ENCODE measurements at places on chromosomes 12 and 14.

GRCh38 chr12:128763395-128763794 is 60.4 kb downstream of the SLC15A4 start:
- DNase-seq: no peak

DNA sequence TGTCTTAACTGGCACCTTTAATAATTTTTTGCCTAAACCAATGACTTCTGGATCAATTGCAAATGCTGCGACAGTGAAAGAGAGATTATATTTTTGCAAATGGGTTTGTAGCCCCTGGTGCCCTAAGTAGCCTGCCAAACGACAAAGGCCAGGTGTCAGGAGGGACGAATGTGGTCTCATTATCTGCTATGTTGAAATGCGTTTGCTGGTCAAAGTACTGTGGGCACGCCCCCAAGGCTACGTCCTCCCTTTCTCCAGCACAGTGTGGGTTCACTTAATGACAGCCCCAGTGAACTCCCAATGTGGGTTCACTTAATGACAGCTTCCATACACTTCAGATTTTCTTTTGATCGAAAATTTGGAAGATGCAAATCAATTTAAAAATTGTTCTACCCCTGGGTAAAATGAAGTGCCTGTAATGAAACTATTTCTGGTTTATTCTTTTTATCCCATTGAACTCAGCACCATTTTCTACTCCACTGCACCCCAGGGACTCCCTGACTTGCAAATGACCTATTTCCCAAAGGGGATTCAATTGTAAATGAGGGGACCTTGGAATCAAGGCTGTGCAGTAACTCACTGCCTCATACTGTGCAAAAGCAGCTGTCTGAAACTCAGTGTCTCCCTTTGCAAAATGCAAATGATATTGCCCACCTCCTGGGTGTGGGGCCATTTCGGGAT is 1.4 kb downstream of the SERPINA11 start:
- no peak for DNase-seq

- no peak for DNase-seq
Measured at GRCh38 chr12:765840-766239, 13.5 kb downstream of the WNK1 start.

DNA sequence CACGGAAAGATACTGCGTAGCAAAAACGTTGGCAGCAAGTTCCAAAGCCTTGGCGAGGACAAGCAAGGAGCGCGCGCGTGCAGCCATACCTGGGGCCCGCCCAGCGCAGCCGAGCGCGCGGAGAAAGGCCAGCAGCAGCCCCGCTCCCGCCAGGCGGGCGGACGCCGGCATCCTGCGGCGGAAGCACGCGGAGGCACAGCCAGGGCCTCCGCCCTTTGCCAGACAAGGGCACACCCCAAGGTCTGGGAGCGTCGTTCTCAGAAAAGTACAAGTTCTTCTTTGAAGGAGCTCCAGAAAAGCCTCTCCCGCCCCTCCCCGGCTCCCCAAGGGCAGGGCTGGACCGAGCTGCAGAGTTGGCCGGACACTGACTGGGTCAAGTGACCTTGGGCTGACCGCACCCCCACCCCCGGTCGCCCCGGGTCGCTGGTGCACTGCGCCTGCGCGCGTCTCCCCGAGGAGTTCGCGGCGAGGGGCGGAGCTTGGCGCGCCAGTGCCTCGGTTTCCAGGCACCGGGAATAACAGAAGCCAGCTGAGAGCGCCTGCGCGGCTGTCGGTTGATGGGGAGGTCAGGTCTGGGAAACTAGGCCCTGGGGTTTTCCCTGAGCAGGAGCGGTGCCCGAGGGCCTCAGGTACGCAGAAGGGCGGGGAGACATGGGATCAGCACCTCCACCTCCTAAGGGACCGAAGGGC is at the start of gene ZC2HC1C:
Gene ZC2HC1C, plus strand, starts transcription at position 521 of the 690 bp plus-strand sequence. CDS start 933 bp downstream, outside the sequence.
- DNase-seq: no peak

- DNase-seq: no peak
Measured at GRCh38 chr12:93300611-93301021, 77.1 kb upstream of the NUDT4 start.

GRCh38 chr12:45575823-45576475 is 153.6 kb upstream of the ARID2 start:
- DNase-seq: no peak

GRCh38 chr12:1220127-1221092 is 229.4 kb downstream of the ERC1 start:
- DNase-seq: no peak

DNA sequence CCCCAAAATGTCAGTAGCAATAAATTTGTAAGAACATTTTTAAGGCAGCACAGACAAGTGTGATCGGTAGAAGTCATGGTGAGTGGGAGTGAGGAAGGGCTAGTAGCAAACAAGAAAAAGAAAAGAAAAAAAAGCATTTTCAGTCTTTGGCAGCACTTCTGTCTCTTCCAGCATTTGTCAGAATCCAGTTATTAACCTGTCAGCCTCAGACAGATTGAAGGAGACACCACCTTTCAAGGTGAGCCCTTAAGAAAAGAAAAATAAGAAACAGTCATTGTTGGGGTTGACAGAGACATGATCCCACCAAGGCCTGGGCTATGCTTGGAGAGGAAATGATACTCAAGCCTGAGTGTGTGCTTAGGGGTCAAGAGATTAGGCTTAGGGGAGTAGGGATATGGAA is 947.4 kb downstream of the NRXN3 start:
- no peak for DNase-seq

DNA sequence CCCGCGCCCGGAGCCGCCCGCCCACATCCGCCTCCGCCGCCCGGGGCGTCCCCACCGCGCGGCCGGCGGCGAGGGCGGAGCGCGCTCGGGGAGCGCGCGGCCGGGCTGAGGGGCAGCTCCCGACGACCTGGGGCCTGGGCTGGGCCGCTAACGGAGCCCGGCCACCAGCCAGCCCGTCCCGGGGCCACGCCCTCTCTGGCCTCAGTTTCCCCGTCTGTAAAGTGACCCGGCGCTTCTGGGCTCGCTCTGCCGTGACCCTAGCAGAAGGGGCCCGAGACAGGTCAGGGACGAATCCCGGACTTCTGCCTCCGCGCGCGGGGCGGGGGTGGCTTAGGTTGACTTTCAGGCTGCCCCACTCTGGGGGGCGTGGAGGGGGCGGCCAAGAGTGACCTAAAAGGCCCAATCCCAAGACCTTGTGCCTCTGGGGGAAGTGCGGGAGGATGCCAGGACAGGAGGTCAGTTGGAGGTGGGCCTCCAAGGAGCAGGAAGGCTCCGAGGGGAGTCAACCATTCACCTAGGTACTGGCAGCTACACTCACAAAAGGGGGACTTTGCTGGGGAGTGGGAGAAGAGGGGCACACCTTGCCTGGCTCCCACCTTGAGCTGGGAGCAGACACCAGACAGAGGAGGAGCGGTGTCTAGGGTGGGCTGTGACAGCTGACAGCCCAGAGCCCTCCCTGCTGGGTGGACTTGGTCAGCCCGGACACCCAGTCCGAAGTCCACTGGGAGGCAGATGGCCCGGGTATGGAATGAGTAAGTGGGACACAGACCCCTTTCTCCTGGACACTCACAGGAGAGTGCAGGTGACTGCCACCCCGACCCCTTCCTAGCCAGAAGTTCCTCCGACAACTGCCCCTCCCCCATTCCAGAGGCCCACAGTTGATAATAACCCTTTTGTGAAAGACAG is 486 bp upstream of the AKT1 start:
- DNase-seq: peak; percentile 33

GRCh38 chr12:12559719-12560296 is 2.9 kb downstream of the DUSP16 start:
- DNase-seq: no peak

DNA sequence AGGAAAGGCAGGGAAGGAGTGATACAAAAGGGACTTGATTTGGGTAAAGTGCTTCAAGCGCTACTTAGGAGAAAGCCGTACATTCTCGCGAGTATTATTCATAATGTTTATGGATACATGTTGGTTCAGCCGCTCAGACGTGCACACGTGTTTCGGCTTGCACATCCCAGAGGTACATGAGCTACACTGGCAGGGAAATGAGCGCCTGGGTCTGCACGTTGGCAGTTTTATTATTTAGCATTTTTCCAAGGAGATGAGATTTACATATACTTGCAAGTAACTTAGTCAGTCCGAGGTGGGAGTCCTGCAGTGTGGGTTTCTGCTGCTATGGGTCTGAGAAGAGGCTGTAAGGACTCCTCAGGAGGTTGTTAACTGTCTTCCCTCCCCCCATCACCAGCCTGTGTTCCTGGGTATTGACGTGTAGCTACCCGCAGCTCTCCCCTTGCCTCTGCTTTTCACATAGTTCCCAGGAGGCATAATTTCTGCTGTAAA is 1.5 kb downstream of the PRKCH start:
- DNase-seq: no peak

- no peak for DNase-seq
Measured at GRCh38 chr14:60226298-60226697, 22.7 kb upstream of the PPM1A start.

GRCh38 chr12:4855121-4855924 is 54.4 kb upstream of the KCNA1 start:
- DNase-seq: peak; percentile 27

DNA sequence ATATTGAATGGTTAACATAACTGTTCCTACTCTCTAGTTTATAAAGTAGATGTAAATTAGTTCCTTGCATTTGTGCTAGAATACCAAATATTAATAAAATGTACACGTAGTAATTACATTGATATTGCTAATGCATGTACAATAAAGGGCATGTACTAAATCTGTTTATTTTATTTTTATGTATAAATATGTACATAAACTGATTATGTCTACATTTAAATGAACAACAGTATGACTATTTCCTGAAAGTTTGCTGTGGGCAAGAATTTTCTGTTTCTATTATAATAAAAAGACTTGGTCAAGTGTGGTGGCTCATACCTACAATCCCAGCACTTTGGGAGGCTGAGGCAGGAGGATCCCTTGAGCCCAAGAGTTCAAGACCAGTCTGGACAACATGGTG is 257.2 kb upstream of the FOXN3 start:
- DNase-seq: no peak

- DNase-seq: no peak
Measured at GRCh38 chr14:58777541-58777979, 139.8 kb downstream of the DACT1 start.

DNA sequence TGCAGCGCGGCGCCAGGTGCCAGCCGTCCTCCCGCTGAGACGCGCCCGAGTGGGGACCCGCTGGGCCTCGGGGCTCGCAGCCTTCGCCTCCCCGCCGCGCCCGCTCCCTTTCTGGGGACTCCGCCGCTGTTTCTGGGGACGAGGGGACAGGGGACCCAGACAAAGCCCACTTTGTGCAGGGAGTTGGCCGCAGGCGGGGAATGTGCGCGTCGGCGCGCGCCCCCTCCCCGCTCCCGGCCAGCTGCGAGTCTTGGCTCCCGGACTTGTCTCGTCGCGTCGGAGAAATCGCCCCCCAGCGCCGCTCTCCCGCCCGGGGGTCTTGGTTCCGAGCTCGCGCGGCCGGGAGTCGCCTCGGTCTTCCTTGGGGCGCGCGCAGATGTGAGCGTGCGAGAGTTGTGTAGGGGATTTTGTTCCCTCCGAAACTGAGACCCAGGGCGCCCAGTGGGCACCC is 717 bp downstream of the VASH1 start:
- DNase-seq: no peak

DNA sequence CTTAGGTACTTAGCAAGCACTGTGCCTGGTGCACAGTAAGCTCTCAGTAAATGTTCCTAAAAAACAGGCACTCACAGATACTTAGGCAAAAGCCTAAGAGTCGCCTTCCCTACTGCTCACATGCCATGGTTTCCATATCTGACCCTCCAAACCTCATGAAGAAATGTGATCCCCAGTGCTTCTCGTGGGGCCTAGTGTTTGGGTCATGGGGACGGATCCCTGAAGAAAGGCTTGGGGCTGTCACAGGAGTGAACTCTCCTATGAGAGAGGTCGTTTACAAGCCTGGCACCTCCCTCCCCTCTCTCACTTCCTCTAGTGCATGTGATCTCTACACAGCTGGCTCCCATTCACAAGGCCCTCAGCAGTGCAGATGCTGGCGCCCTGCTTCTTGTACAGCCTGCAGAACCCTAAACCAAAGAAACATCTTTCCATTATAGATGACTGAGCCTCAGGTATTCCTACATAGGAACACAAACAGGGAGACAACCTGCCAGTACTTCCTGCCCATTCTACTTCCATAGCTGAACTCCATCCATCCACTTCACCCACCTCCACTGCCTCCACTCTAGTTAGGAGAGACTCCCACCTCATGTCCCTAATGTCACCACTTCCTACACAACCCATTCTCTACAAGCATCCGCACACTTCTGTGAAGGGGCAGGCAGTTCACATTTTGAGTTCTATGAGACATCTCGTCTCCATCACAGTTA is 2.9 kb downstream of the SLC15A4 start:
- no peak for DNase-seq

GRCh38 chr12:69007855-69008351 is 74.9 kb upstream of the CPM start:
- DNase-seq: no peak

GRCh38 chr12:128871516-128871892 is 18.2 kb downstream of the GLT1D1 start:
- no peak for DNase-seq

GRCh38 chr12:52091061-52091460 is 11.6 kb downstream of the SMIM41 start:
- no peak for DNase-seq

- no peak for DNase-seq
Measured at GRCh38 chr12:119687406-119687805, 19.5 kb downstream of the PRKAB1 start.

- DNase-seq: no peak
Measured at GRCh38 chr12:47507221-47507620, 198.6 kb downstream of the RPAP3 start.

DNA sequence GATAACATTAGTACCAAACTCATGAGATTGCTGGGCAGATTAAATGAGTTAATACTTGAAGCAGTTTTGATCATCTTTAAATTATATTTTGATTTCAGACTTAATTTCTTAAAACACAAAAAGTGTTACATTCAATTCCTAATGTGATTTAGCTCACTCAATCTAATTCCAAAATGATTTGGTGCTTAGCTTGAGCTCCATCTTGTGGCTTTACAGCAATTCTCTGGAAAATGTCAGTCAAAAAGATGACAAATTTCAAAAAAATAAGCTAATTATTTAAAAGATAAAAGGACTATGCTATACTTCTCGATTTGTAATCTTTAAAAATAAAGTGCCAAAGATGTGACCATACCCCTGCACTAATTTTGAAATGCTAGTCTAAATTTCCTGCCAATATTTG is 10.1 kb downstream of the LLPH start:
- no peak for DNase-seq

GRCh38 chr12:89517720-89518119 is 6.9 kb downstream of the GALNT4 start:
- DNase-seq: no peak

All from stimulated activated CD8-positive, alpha-beta memory T cell treated with anti-CD3 and anti-CD28 coated beads, Interleukin-12 subunit alpha, Interleukin-12 subunit beta, amount 100 ng/mL, for 1 hour (primary cell).